Activated CD4-positive, CD25-positive, alpha-beta regulatory T cell treated with anti-CD3 and anti-CD28 coated beads, Interleukin-2, amount 50 U/mL, for 24 hours (primary cell): ENCODE measurements at places on chromosomes 5 and 9.

- ATAC-seq = no peak
Measured at GRCh38 chr5:40762705-40763104, 6.9 kb upstream of the TTC33 start.

DNA sequence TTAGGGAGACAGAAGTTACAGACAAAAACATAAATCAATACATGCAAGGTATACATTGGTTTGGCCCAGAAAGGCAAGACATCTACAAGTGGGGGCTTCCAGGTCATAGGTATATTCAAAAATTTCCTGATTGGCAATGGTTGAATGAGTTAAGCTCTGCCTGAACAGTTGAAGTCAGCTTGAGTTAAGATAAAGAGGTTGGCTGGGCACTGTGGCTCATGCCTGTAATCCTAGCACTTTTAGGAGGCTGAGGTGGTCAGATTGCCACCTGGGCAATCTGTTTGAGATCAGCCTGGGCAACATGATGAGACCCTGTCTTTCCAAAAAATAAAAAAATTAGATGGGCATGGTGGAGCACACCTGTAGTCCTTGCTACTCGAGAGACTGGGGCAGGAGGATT, 16.3 kb downstream of the TMC1 start:
- no peak for ATAC-seq

DNA sequence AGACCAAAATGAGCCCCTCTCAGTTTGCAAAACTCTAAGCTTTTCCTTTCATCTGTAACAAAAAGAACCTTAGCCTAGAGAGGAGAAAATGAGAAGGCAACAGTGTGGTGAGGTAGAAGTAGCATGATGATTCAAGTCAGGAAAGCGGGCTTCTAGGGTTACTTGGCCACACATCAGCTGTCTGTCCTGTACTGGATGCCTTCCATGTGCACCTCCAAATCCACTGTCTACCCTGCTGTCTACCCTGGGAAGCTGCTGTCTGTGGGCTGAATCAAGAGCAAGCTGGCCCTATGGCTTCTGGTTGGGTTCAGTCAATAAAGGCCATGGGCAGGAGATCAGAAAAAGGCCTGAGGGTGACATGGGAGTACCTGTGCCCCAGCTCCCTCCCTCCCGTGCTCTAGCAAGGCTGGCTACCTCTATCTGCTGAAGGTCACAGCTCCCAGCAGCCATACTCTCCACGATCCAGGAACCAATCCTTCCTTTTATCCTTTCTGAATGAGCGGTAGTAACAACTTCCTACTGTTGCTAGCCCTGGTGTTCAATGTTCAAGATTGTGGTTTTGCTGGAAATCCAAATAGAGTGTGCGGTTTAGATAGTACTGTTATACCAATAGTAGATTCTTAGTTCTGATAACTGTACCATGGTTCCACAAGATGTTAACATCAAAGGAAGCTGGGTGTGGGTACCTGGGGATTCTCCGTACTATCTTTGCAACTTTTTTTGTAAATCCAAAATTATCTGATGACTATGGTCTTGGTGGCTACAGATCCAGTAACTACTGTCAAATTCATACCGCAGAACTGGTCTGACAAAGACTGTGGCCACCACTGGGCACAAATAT, 191.0 kb downstream of the ESM1 start:
- no peak for ATAC-seq

GRCh38 chr5:122908662-122909061, 63.2 kb downstream of the SNX24 start:
- no peak for ATAC-seq

DNA sequence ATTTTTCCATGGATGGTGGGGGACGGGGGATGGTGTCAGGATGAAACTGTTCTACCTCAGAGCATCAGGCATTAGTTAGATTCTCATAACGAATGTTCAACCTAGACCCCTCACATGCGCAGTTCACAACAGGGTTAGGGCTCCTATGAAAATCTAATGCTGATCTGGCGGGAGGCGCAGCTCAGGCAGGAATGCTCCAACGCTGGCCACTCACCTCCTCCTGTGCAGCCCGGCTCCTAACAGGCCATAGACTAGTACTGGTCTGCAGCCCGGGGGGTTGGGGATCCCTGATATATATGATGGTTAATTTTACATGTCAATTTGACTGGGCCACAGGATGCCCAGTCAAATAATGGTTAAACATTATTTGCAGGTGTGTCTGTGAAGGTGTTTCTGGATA, 199.0 kb upstream of the NR4A3 start:
- no peak for ATAC-seq
